ENCODE measurements at places on chromosomes 7 and 10. TPM values are rescaled to one million over a fixed set of nuclear protein-coding genes. Genes with fewer than 3 reads are reported as not detected.

- DNase-seq, result no peak
These were observed 198.7 kb downstream of the DGKI start for GRCh38 chr7:137647905-137648565.

- no peak for DNase-seq
These were observed 144.1 kb upstream of the NRG3 start for GRCh38 chr10:81730891-81731290.

DNA sequence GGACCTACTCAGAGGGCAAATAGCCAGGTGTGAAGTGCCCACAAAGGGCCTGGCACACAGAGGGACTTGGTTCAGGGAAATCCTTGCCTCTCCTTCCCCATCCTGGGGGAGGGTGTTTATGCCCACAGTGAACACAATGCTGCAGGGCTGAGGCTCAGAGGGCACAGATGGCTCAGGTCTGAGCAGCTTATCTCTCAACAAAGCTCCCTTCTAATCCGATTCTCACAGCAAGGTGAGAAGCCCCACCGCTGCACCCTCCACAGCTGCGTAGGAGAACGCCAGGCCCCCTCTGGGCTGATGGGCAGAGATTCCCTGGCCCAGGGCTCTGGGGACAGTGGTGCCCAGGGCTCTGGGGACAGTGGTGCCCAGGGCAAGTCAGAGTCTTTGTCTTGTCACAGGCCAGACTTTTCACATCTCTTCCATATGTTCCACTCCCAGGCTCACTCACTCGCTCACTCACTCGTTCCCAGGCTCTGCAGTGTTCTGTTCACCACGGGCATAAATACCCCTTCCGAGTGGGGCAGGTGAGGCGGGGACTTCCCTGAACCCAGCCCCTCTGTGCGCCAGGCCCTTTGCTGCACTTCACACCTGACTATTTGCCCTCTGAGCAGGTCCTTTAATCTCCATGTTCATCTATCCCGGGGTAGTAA, 8.7 kb upstream of the CDHR1 start:
- DNase-seq, result no peak

DNA sequence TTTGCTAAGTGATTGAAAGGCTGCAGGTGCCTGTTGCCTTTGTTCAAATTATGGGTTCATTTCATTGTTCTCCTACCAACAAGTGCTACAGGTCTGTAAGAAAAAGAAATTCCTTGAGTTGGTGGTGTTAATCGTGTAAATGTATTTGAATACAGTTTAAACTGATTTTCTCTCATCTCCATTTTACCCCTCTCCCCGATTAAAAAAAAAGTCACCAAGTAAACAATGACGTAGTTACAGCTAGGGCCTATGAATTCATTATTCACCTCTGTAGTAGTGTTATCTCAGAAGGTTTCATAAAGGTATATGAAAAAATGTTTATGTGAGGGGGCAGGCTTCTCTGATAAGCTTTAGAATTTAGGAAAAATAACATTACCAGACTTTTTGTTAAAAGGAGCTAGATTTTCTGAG, 1.1 kb downstream of the REEP3 start:
- no peak for DNase-seq

- peak; percentile 11 for DNase-seq
These were observed 1.9 kb upstream of the HOXA5 start for GRCh38 chr7:27145165-27145913.

INSYN2A gene
- 1.4 TPM for polyA plus RNA-seq

CLDN4 gene
- 4.3 TPM for polyA plus RNA-seq

Data from testis (tissue), 5 donors.